ENCODE measurements at places on chromosomes 6 and 20. TPM values are rescaled to one million over a fixed set of nuclear protein-coding genes. Genes with fewer than 3 reads are reported as not detected.

GRCh38 chr6:91781946-91782345 is 1195.1 kb upstream of the MAP3K7 start:
- no peak for DNase-seq

DNA sequence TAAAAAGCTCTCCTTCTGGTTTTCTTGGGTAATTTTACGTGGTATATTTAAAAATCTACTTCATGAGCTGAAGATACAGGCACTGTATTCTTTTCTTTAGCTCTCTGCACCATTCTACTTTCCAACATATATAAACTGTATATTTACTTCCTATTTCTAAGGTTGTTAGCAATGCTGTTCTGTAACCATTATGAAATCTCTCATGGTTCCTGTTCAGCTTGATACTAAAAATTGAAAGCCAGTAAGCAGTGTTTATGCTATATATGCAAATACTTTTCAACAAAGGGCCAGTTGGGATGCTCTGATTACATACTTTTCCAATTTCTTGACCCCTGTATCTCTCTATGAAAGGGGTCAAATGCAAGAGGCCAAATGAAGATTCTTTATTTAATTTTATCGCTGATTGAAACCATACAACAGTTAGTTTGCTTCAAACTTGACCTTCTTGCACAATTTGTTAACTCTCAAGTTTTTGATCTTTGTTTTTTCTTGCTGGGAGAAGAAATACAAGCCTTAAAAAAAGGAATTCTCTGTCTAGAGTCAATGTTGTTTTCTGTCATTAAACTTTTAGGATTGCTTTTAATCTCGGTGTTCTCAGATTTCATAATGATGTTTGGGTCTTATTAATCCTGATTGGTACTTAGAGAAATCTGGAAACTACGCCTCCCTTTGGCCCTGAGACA is 223.2 kb downstream of the PRL start:
- DNase-seq: no peak

GRCh38 chr6:133807501-133807900 is 81.4 kb upstream of the TCF21 start:
- DNase-seq: no peak

MRAP2 gene
- 0.09 TPM for total RNA-seq

- DNase-seq: no peak
These were observed 43.0 kb downstream of the LAMP5 start for GRCh38 chr20:9557411-9557810.

DNA sequence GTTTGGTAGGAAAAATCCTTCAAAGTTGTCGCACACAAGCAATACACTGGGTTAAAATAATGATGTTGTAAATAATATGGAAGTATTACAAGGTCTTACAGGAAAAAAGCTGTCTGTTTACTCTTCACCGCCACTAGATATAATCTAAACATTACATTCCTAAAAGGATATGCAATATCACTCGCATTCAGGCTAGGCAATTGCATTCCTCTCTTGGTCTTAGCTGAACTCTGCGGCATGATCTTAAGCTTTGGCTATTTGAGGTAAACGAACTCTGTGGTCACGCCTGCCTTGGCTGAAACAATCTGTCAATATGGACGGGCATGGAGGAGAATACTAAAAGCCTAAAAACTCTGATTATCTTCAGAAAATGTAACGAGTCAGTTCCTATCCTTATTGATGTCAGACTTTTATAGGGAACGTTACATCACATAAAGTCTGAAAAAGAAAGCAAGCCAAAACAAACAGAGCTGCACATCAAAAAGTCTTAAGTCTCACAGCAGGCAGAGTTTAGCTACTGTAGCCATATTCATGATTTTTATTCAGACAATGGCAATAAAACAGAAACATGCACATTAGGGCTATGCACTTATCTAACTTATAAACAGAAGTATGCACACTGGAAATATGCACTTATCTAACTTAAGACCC is 30.8 kb upstream of the FILIP1 start:
- peak; percentile 93 for DNase-seq

DNA sequence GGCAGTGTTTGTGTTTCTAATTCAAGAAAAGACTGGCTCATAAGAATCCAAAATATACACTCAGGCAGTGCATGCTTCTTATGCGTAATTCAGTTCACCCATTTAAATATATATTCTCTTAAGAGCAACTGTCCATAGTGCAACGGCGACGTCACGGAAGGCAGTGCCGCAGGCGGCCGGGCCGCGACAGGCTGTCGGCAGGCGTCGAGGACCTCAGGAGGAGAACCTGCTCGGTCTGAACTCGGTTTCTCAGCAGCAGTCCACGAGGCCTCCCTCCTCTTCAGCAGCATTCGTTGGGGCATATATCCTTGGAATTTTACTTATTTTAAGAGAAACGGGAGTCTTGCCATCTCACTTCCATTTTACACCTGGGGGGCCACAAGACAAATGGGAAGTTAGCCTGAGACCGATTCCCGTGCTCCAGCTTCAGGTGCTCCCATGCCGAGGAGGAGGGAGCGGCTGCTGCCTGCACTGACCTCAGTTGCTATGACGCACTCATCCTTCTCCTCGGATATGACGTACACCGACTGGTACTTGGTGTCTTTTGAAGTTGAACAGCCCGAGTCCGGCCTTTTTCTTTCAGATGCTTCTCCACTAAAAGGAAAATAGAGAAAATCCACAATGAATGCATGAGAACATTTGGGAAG is 8.2 kb downstream of the DLL1 start:
- DNase-seq: no peak

TRIM31 gene
- 3.0 TPM for total RNA-seq

- no peak for DNase-seq
These were observed 16.8 kb upstream of the TCFL5 start for GRCh38 chr20:62878244-62879038.

- peak; percentile 93 for DNase-seq
These were observed 159.9 kb downstream of the OR2B2 start for GRCh38 chr6:27752038-27752885.

DNA sequence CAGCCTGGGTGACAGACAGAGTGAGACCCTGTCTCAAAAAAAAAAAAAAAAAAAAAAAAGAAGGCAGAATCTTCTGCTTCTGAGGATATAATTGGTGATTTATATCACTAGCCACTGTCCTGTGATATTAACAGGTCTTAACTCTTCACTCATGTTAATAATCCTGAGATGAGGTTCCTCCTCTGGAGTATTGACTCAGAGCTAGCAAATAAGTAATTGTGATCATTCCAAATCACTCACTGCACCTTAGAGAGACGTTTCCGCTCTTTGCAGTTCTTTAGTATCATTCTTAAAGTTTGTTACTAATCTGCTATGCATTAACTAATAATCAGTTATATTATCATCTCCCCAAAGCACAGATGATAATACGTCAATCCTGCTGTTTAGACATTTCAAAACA is 41.6 kb upstream of the NOX3 start:
- no peak for DNase-seq

- DNase-seq: no peak
These were observed 11.3 kb upstream of the NSFL1C start for GRCh38 chr20:1477896-1478490.

DNA sequence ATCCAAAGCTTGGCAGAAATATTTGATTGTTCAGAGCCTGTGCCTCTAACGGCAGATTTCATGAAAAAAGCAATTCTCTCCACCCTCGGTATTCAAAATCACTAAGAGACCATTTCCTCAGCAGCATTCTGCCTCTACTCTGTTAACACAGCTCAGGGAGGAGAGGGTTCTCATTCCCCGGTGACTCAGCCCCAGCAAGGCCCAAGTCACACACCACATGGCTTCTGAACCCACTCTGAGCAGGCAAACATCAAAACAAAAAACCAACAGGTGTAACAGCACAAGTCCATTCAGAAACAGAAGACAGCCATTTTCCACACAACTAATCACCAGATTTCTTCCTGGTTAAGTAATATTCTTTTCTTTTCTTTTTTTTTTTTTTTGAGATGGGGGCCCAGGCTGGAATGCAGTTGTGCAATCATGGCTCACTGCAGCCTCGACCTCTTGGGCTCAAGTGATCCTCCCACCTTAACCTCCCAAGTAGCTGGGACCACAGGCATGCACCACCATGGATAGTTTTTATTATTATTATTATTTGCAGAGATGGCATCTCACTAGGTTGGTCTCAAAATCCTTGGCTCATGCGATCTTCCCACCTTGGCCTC is 55.4 kb downstream of the GFOD1 start:
- no peak for DNase-seq

DNA sequence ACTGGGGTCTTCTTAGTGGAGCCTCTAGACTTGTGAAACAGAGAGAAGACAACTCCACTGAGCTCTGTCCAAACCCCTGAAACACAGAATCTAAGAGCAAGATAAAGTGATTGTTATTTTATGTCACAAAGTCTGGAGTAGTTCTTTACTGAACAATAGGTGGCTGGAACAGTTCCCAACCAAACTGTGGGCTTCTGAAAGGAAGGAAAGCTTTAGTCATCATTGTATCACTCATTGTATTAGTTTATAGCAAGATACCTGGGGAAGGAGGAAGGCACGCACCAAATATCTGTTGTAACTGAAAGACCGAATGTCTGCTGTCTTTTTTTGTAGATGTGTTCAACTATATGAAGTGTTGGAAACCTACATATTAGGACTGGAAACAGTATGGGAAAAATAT is 284.9 kb upstream of the TBX18 start:
- no peak for DNase-seq

PARD6B gene
- 82.5 TPM for total RNA-seq

HDAC2 gene
- 109 TPM for total RNA-seq

- DNase-seq: no peak
These were observed 69.3 kb upstream of the SLCO4A1 start for GRCh38 chr20:62572980-62573379.

SLC32A1 gene
- total RNA-seq: not detected

- no peak for DNase-seq
These were observed 52.4 kb downstream of the SYNJ2 start for GRCh38 chr6:158033751-158034702.

LINC00237 gene
- not detected for total RNA-seq

THBS2 gene
- not detected for total RNA-seq

DNA sequence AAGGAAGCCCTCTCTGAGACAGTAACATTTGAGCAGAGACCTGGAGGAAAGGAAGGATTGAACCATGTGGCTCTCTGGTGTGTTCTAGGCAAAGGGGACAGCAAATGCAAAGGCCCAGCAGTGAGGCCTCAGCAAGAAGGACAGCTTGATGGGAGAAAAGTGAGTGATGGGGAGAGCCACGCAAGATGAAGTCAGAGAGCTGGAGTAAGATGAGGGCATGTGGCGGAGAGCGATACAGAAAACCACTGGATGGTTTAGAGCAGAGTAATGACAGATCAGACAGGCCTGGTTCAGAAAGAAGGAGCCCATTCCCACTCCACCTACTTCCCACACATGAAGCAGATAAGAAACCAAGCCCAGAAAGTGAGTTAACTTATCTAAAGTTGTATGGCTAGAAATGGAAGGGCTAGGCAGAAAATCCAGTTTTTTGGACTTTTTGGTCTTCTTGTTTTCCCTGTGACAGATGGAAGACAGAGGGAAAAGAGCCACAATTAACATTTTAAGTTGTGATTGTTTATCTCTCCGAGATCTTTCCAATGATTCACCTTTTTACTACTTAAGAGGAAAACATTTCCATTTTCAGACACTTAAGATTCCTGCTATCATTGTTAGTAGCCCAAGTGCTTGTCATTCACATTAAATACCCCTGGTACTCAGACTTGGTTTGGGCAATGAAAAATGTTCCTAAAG is 723 bp upstream of the SNPH start:
- no peak for DNase-seq

DNA sequence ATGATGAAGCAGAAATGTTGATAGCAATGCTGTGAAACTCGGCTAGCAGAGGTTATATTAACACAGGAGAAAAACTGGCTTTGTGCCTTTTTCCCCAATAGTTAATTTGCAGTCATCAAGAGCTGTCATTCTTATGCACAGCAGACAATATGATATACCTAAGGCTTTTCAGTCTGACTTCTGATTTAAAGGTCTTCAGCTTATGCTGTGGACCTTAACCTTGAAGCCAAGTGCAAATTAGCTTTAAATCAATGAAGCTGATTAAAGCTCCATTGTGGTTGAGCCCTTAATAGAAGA is 171.6 kb upstream of the ID4 start:
- DNase-seq: no peak

GRCh38 chr6:13920552-13920951 is 4.2 kb upstream of the RNF182 start:
- DNase-seq: no peak

- no peak for DNase-seq
These were observed 53.1 kb downstream of the DSTN start for GRCh38 chr20:17622851-17623508.
